ENCODE measurements at places on chromosomes 12 and 14.

DNA sequence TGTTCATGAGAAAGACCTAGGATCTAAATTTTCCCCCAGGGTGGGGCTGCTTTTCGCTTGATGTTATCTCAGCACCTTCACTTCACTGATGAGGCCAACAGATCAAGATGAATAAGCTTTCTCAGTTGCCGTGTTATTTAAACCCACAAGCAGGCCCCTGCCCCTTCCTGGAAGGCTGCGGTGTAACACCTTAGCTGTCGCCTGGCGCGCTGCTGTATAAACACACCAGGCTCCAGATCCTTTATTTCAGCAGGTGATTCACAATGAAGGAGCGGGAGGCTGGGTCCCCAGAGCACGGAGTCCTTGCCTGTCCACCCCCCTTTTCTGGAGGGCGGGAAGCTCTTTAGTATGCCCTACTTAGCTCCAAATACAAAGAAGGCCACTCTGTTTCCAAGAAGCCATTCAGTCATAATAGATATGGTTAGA lies 515.4 kb downstream of the FUT8 start:
- DNase-seq: peak; percentile 69

DNA sequence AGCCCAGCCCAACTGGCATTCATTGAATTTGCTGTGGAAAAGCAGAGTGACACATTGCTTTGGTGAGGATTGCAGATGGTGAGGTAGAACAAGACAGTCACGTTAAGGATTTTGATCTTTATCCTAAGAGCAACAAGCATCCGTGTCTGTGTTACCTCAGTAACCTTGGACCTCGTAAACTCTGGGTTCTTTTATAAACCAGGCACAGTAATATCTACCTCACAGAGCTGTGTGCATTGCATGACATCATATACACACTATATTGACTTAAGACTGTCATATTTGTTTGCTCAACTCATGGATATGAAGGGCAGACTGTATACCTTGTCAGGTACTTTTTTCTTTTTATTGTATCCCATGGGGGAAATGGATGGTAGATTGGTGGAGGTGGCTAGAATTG lies 156.2 kb downstream of the ETV6 start:
- DNase-seq: no peak

GRCh38 chr14:32762886-32763285 lies 175.8 kb upstream of the NPAS3 start:
- DNase-seq: no peak

DNA sequence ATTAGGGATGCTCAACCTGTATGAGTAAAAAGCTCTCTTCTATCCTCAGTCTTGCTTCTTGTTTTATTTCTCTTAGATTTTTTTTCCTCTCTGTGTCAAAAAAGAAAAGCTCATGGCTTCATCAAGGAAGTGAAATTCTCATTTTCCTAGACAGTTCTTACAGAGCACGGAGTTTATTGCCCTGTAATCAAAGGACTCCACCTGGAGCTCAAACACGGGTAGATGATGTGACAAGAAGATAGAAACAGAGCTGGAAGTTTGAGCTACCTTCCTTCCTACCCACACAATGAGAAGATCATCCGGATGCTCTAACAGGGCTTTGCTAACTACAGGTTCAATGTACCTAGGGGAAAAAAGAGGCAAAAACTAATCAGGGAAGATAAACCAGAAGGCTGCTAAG lies 564.8 kb downstream of the MED13L start:
- DNase-seq: no peak

- no peak for DNase-seq
Measured at GRCh38 chr12:129213551-129213950, 360.3 kb downstream of the GLT1D1 start.

DNA sequence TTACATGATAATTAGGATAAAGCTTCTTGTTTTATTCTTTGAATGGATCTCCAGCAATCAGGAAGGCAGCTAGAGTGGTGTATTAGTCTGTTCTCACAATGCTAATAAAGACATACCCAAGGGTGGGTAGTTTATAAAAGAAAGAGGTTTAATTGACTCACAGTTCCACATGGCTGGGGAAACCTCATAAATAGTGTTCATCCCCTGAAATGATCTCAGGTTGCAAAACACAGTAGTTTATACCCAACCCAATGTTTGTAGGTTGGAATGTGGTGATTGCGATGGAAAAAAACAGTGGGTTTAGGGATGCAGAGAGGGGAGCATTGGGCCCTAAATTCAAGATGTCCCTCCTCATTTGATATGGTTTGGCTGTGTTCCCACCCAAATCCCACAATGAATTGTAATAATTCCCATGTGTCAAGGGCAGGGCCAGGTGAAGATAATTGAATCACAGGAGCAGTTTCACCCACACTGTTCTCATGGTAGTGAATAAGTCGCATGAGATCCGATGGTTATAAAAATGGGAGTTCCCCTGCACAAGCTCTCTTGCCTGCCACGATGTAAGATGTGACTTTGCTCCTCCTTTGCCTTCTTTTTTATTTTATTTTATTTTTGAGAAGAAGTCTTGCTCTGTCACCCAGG lies 11.5 kb downstream of the MUCL1 start:
- DNase-seq: no peak

- DNase-seq: no peak
Measured at GRCh38 chr12:7155471-7156034, 25.4 kb downstream of the CLSTN3 start.

- DNase-seq: no peak
Measured at GRCh38 chr12:69660164-69660863, 38.8 kb downstream of the BEST3 start.

DNA sequence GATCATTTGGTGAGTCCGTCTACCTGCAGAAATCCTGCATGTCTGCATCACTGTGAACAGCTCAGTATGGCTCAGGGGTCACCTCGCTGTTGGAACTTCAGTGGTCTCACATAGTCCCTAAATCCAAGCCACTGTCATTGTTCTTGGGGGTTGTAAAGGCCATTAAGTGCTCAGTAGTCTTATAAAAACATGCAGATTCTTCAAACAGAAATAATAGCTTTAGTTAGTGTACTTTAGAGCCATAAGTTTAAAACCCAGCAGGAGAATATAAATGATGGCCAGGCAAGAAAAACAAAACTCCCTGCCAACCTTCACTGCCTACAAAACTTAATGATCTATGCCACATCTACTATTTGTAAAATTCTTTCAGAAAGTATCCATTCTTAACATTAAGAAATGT lies 396.3 kb downstream of the SYT1 start:
- no peak for DNase-seq

DNA sequence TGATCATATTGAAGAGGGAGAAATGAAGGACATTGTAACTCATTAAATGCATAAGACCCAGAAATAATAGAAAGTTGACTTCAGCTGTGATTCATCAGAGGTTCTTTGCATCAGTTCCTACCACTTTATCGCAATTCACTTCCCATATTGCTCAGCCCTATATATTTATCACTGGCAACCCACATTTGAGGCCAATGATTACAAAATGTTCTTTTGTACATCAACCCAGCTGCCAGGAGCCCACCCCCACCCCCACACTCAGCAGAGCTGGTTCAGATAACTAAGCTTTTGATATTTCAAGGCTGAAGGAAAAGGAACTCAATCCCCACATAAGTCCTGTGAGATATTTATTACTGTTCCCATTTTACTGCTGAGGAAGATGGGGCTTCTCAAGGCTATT lies 51.2 kb upstream of the TMPO start:
- no peak for DNase-seq

DNA sequence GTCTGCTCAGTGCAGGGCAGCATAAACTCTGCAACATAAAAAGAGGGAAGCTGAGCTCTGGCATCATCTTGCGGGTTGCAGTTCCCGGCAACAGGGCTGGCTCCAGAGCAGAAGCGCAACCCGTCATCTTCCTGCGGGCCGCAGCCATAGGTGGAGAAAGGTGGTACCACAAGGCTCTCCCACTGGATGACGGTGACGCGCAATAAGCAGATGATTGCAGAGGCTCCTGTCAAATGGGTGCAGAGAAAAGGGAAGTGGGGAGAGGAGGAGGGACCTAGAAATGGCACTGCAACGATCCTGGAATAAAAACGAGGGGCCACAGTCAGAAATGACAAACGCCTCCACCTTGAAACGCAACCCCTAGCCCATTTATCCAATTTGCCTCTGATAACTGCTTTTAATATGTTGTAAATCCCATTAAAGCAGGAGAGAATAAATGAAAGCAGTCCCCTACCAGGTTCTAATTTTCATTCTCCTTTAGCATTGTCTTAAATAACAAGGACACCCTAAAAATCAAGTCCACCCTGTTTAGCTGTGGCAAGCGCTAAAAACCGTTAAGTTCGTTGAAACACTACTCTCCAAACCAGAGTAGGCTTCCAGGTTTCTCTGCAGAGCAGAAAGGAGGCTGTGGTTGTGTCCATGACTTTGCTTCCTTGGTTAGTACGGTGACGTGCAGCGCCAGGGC lies 30.9 kb upstream of the TUBA1C start:
- no peak for DNase-seq

- DNase-seq: no peak
Measured at GRCh38 chr14:99255621-99256482, 16.1 kb downstream of the BCL11B start.
